GM12892 (cell line): ENCODE measurements at places on chromosomes 2 and 18.

GRCh38 chr2:99670768-99671734 is 181.2 kb upstream of the REV1 start:
- DNase-seq = no peak

GRCh38 chr2:15939854-15940660 is at the start of gene MYCN:
TSS of gene MYCN (plus strand) at chr2:15940550. CDS start at chr2:15942065, 1,515 bp downstream.
- peak; percentile 11 for DNase-seq

DNA sequence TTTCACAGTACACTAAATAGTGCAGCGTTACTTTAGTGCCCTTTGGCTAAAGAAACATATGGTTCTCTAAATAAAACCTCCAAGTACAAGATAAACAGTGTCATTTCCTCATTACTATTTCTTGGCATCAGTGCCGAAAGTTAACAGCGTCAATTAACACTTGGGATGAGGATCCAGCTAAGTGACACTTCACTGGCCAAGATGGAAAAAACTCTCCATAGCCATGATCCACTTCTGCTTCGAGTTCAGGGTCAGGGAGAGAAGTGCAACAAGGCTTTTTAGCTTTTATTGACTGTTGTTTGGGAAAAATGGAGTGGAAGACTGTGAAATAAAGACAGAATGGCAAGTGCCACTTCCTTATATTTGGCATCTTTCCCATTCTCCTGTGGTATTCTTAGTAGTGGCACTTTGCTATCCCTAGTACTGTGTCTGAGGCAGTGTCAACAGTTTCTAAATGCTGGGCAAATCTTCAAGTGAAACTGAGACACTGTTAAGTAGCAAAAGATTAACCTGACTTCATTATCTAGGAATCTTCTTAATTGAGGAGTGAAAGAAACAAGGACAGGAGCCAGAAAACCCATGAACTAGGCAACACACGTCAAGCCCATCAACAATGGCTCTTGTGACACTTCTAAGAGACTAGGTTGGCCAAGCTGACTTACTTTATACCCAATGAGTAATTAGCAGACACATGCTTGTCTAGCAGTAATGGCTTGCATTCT is 222.5 kb upstream of the SESTD1 start:
- DNase-seq = no peak

GRCh38 chr18:5527603-5528002 is 16.2 kb downstream of the EPB41L3 start:
- DNase-seq = no peak

DNA sequence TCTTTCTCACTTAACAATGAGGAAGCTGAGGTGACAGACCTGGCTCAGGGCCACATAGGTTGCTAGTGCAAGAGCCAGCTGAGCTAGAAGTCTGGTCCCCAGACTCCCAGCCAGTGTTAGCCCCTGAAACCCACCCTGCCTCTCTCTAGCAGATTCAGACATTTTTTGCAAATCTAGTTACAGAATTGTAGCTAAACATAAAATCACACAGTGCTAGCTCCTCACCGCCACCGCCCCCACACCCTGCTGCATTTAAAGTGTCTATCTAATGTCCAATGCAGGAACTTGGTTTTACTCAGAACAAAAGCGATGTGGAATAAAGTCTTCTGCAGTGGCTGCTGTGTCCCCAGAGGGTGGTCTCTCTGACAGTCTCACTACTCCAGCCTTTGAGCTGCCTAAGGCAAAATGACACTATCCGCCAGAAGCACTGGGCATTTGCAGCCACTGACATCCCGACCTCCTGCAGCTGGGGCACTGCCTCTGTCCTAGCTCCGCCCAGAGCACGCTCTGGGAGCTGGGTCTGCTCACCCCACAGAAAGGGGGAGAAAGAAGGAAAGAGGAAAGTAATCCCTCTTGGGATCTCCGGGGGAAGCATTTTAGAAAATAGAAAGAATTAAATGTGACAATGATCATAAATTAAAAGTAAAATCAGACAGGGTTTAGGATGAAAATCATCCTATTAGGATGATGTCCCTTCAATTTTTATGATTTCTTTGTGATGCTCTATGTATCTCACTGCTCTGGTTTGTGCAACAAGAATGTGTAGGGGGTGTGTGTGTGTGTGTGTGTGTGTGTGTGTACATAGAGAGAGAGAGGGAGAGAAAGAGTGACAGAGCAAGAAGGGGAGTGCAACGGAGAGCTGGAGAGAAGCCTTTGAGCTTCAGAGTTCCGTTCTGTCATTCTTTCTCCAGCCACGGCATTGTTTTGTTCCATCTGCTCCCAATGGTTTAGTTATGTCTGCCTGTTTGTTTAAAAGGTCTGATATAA is 50.5 kb upstream of the ST8SIA3 start:
- no peak for DNase-seq

- no peak for DNase-seq
These were observed 49.9 kb upstream of the CALCRL start for GRCh38 chr2:187497858-187498463.
